ENCODE measurements at places on chromosomes 6 and 20. TPM values are rescaled to one million over a fixed set of nuclear protein-coding genes. Genes with fewer than 3 reads are reported as not detected.

FKBP1C gene
- total RNA-seq, result not detected

DNA sequence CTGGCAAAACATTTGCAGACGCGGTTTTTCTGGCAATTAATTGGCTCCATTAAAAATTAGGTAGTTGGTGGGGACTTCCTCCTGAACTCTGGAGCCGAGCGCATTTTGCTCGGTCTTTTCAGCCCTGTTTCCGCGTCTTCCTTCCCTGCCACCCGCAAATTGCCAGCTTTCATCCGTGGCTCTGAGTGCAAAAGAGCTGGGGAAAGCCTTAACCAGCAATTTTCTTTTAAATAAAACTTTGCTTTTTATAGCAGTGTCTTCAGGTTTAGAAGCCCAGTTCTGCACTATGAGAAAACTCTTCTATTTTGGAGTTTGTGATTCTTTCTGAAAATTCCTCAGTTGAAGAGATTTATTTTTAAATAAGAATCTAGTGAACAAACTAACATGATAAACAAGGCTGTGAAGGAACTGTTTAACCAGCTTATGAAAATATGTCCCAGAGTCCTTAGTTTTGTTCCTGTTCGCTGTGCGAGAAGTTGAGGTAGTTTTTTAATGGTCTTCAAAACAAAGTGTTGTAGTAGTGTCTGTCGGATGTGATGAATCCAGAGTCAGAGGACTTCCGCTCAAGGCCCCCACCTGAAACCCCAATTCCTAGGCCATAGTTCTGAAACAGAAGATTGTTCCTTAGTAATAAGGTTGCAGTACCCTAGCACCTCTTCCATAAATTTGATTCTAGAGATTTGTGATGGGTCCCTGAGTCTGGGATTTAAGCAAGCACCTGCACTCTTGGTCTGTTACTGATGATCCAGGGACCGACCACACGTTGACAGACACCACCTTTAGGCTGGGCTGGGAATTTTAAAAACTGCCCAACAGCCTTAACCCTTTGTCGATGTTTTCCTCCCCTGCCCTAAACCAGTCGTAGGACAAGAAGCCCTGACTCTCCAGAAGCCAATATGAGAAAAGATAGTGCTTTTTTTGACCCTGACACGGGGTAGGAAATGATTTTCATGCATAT, 950 bp downstream of the KCTD20 start:
- H3K4me3 ChIP-seq, result peak overlapping the region; percentile 63
- H3K36me3 ChIP-seq, result peaks cover 5% of the 10 kb centered on the region
- DNase-seq, result no peak
- H3K27me3 ChIP-seq, result no peaks in the 10 kb centered on the region
- H3K27ac ChIP-seq, result peak overlapping the region; percentile 91

DNA sequence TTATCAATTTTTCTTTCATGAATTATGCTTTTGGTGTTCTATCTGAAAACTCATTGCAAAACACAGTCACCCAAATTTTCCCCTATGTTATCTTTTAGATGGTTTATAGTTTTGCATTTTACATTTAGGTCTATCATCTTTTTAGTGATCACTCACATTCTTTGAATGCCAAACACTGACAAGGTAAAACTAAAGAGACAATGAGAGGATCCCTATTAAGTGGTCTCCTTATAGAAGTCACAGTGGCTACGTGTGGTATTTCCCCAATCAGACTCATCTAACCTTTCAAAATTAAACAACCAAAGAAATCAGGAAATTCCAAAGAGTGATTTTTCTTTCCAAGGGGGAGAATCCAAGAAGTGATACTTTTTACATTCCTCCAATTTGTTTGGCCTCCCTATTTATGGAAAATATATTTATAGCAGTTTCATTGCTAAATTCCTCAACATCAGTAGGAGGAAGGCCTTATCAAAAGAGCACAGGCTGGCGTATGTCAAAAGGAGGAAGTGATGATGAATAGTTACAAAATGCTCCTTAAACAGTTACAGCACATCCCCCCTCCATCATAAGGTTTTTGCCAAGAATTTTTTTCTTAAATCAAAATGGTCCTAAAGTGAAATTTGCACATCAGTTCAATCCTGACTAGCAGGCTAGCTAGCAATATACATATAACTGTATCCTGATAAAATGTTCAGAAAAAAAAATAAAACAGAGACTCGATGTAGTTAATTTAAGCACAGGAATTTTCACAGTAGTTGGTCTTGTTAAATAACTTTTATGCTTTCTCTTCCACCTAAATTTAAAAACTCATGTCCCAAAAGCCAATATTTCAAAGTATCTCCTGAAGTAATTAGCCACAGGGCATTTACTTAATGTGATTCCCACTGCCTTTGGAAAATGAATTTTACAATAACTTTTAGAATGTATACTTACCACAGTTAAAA, 76.2 kb upstream of the IPCEF1 start:
- no peak overlapping the region for H3K27ac ChIP-seq
- H3K4me1 ChIP-seq, result no peaks in the 10 kb centered on the region
- DNase-seq, result no peak
- no peak overlapping the region for H3K4me3 ChIP-seq
- H3K27me3 ChIP-seq, result no peaks in the 10 kb centered on the region

GTF2H4 gene
- total RNA-seq, result 7.9 TPM

FLRT3 gene
- total RNA-seq, result 4.6 TPM

- no peak overlapping the region for H3K27ac ChIP-seq
- DNase-seq, result no peak
- no peaks in the 10 kb centered on the region for H3K4me1 ChIP-seq
- H3K36me3 ChIP-seq, result no peaks in the 10 kb centered on the region
- H3K4me3 ChIP-seq, result no peak overlapping the region
Observed at GRCh38 chr20:11992426-11992825, 74.7 kb downstream of the BTBD3 start.

DNA sequence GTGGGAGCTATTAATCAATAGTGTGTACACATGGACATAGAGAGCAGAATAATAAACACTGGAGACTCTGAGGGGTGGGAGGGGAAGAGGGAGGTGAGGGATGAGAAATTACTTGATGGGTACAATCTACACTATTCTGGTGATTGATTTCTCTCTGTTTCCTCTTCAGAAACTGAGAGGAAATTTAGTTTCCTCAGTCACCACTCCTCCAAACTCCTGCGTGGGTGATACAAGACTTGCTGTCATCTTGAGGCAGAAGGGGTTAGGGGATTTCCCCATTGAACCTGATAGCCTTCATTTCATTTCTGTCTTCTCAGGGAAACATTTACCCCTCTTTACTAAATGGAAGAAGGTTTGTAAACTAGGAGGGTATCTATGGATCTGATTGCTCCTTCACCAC, 84.3 kb upstream of the ESR1 start:
- no peak overlapping the region for H3K4me3 ChIP-seq
- no peaks in the 10 kb centered on the region for H3K4me1 ChIP-seq
- DNase-seq, result no peak
- H3K27ac ChIP-seq, result no peak overlapping the region
- no peaks in the 10 kb centered on the region for H3K36me3 ChIP-seq
- no peaks in the 10 kb centered on the region for H3K27me3 ChIP-seq

DNA sequence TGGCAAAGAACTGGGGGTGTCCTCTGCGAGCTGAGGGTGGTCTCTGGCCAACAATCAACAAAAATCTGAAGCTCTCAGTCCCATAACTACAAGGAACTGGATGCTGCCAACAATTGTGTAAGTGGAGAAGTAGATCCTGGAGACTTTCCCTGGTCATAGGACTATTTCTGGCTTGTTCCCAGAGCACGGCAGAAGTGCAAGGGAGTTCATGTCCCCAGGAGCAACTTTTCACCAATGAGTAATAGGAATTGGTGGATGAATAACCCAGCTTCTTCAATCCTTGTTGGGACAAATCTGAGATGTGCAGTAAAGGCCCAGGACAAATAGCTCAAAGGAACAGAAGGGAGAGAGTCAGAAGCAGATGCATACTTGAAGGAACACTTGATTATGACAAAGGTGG, 95.5 kb downstream of the QRSL1 start:
- H3K4me1 ChIP-seq, result no peaks in the 10 kb centered on the region
- no peaks in the 10 kb centered on the region for H3K27me3 ChIP-seq
- no peak overlapping the region for H3K4me3 ChIP-seq

- no peaks in the 10 kb centered on the region for H3K36me3 ChIP-seq
- DNase-seq, result no peak
- H3K27me3 ChIP-seq, result no peaks in the 10 kb centered on the region
- H3K27ac ChIP-seq, result no peak overlapping the region
- H3K4me3 ChIP-seq, result no peak overlapping the region
Observed at GRCh38 chr6:138289739-138290138, 71.4 kb upstream of the PBOV1 start.

LST1 gene
- total RNA-seq, result 1.9 TPM

DNA sequence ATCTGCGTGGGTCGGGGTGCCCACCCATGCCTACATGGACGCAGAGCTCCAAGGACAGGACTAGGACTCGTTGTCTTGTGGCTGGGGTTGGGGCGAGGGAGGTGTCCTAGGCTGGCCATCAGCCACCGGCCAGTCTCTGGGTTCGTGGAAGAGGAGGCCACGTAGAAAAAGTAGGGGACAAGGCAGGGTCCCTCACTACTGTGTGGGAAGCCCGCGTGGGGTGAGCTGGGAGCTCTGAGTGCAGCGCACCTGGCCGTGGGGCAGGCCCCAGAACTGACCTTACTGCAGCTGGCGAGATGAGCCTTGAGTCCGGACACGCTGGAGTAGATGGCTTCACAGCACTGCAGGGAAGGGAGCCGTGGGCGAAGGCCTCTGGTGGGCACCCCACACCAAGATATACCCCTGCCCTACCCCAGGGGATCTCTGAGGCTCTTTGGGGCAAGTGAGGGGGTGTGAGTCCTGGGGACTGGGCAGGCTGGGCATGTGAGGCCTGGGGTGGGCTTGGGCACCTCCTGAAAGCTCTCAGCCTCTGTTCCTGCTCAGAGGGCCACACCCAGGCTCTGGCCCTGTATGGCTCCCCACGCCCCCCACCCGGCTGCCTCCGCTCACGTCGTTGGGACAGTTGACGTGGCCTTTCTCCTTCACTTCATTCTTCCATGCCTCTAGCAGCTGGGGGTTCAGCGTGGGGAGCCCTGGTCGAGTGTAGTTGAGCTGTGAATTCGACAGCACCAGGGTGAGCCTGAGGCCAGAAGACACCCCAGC, 5.6 kb upstream of the UCKL1 start:
- H3K36me3 ChIP-seq, result no peaks in the 10 kb centered on the region
- H3K27me3 ChIP-seq, result no peaks in the 10 kb centered on the region
- H3K27ac ChIP-seq, result no peak overlapping the region
- peaks cover 15% of the 10 kb centered on the region for H3K4me1 ChIP-seq
- DNase-seq, result no peak

SAMD5 gene
- 3.7 TPM for total RNA-seq

GRCh38 chr6:142682985-142683384, 262.0 kb downstream of the HIVEP2 start:
- DNase-seq, result no peak
- H3K36me3 ChIP-seq, result no peaks in the 10 kb centered on the region
- no peak overlapping the region for H3K4me3 ChIP-seq
- H3K27ac ChIP-seq, result no peak overlapping the region
- H3K27me3 ChIP-seq, result no peaks in the 10 kb centered on the region
- H3K4me1 ChIP-seq, result no peaks in the 10 kb centered on the region

DNA sequence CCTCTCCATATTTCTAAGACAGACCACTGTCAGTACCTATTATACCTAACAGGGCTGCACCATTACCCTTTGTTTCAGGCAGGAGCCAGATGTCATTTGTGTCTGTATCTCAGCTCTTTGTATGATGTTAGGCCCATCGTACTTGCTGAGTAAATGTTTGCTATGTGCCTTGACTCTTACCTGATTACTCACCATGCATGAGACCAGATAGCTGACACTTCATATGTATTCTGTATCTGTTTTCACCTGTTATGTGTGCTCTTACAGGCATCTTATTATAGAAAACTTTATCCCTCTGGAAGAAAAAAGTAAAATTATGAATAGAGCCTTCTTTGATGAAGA, 31.7 kb upstream of the ASXL1 start:
- H3K4me1 ChIP-seq, result peaks cover 5% of the 10 kb centered on the region
- no peak overlapping the region for H3K4me3 ChIP-seq
- H3K36me3 ChIP-seq, result no peaks in the 10 kb centered on the region

BTNL2 gene
- total RNA-seq, result not detected

DNA sequence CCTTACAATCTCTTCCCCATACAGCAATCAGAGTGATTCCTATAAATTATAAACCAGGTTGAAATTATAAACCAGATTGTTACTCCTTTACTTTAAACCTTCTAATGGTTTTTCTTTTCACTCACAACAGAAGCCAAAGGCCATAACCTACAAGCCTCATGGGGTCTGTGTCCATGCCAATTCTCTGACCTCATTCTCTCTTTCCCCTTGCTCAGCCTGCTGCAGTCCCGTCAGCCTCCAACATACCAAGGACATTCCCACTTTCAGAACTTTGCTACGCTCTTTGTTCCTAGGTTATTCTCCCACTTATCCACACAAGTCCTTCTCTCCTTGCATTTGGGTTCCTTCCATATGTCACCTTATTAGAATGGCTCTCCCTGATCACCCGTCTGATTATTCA, 277.9 kb upstream of the TCF21 start:
- H3K4me3 ChIP-seq, result no peak overlapping the region
- H3K36me3 ChIP-seq, result no peaks in the 10 kb centered on the region
- H3K4me1 ChIP-seq, result no peaks in the 10 kb centered on the region
- H3K27me3 ChIP-seq, result no peaks in the 10 kb centered on the region
- H3K27ac ChIP-seq, result no peak overlapping the region

TCP11 gene
- not detected for total RNA-seq

DNA sequence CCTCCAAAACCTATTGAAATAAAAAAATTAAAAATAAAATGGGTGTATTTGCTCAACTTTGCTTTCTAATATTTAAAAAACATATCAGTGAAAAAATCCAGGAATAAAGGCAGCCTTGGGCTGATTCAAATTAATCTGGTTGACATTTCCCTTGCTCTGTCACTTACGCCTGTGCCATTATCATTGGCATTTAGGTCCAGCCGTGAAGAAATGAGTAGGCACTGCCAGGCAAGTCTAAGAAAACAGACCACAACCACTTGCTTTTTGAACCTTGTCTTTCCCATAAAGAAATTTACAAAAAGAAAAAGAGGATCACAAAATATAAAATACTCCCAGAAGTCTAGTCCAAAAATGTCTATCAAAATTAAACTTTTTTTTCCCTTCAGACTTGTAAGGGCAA, 59.2 kb upstream of the HBS1L start:
- H3K4me1 ChIP-seq, result no peaks in the 10 kb centered on the region
- no peaks in the 10 kb centered on the region for H3K27me3 ChIP-seq
- no peak overlapping the region for H3K27ac ChIP-seq
- no peak overlapping the region for H3K4me3 ChIP-seq
- no peaks in the 10 kb centered on the region for H3K36me3 ChIP-seq

GRCh38 chr20:38842558-38842981, 37.1 kb downstream of the PPP1R16B start:
- no peak overlapping the region for H3K4me3 ChIP-seq
- no peaks in the 10 kb centered on the region for H3K4me1 ChIP-seq
- no peaks in the 10 kb centered on the region for H3K36me3 ChIP-seq
- peak; percentile 73 for DNase-seq
- H3K27ac ChIP-seq, result peak overlapping the region; percentile 63

GRCh38 chr20:19993958-19994669, 23.0 kb upstream of the NAA20 start:
- H3K4me1 ChIP-seq, result peaks cover 20% of the 10 kb centered on the region
- H3K36me3 ChIP-seq, result peaks cover 1% of the 10 kb centered on the region
- H3K4me3 ChIP-seq, result no peak overlapping the region
- H3K27ac ChIP-seq, result peak overlapping the region; percentile 65
- no peak for DNase-seq
- no peaks in the 10 kb centered on the region for H3K27me3 ChIP-seq

- H3K4me3 ChIP-seq, result no peak overlapping the region
- no peak for DNase-seq
- H3K27me3 ChIP-seq, result no peaks in the 10 kb centered on the region
- H3K27ac ChIP-seq, result no peak overlapping the region
- no peaks in the 10 kb centered on the region for H3K4me1 ChIP-seq
Observed at GRCh38 chr20:23928788-23929187, 49.2 kb upstream of the CST5 start.

FERMT1 gene
- total RNA-seq, result 31.9 TPM

C20orf202 gene
- 0.32 TPM for total RNA-seq

KHDRBS2 gene
- 2.1 TPM for total RNA-seq

Measured in transverse colon (tissue), 4 donors.